ENCODE measurements at places on chromosomes 6 and 20. TPM values are rescaled to one million over a fixed set of nuclear protein-coding genes. Genes with fewer than 3 reads are reported as not detected.

Gene TSHZ2
- 2.2 TPM for total RNA-seq

Gene PNLDC1
- total RNA-seq: under 0.01 TPM

Gene NOX3
- not detected for total RNA-seq

Gene WFDC5
- total RNA-seq: 2.4 TPM

Gene GCNT2
- total RNA-seq: 8.4 TPM

Gene SEC63
- total RNA-seq: 13.4 TPM

Gene TNNC2
- 0.43 TPM for total RNA-seq

Gene OPRL1
- total RNA-seq: under 0.01 TPM

Gene TINAG
- total RNA-seq: 2.9 TPM

Gene GPR63
- 0.72 TPM for total RNA-seq

Gene C6orf132
- 15.8 TPM for total RNA-seq

All from tracheal epithelial cell (primary cell).